ENCODE measurements at places on chromosomes 1 and 21.

- no peak for DNase-seq
These were observed 618.6 kb downstream of the KIF26B start for GRCh38 chr1:245773344-245773743.

GRCh38 chr1:228029281-228029680, 22.5 kb downstream of the WNT3A start:
- DNase-seq: no peak

DNA sequence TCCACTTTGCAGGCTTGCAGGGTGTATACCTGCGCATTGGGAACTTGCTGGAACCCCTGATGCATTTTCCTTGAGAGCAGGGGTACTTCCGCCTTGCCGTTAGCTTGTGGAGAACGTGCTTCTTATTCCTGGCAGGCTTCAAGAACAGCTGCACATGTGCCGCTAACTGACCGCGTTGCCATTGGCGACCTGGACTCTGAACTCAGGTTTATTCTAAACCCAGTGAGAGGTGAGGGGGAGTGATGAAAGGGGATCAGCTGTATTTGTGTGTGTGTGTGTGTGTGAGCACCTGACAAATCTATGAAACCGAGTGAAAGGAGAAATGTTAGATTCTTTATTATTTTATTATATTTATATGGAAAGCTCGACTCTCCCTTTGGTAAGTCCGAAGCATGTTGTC, 128.6 kb downstream of the HUNK start:
- no peak for DNase-seq

DNA sequence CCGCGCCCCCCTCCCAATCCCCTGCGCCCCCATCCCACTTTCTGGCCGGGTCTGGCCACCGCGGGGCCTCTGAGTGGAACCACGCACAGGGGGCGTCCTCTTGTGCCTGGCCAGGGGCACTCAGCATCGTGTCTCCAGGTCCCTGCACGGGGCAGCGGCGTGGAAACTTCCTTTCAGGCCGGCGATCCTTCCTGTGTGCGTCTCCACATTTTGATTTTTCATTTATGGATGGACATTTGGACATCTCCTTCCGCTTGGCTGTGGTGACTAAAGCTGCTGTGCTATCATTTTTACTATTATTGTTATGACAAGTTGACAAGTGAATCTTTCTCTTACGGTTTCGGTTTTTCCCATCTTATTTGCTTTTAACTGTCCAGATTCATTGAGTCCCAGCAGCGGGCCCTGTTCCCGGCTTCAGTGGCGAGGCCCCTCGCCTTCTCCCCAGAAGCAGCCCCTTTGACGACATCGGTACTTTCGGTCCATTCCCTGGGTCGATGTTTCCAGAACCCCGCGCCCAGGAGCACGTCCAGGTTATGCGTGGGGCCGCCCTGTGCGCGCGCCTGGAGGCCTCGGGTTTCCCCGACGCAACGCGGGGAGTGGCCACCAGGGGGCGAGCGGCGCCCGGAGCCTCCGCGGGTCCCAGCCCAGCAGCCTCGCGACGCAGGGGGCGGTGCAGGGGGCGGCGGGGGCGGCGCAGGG, 12.4 kb upstream of the SLC19A1 start:
- peak; percentile 87 for DNase-seq

GRCh38 chr1:69551476-69552324, 16.0 kb upstream of the LRRC7 start:
- DNase-seq: no peak

- no peak for DNase-seq
These were observed 64.9 kb downstream of the RGS13 start for GRCh38 chr1:192700834-192701271.

- no peak for DNase-seq
These were observed 27.3 kb upstream of the EDEM3 start for GRCh38 chr1:184781941-184782340.

DNA sequence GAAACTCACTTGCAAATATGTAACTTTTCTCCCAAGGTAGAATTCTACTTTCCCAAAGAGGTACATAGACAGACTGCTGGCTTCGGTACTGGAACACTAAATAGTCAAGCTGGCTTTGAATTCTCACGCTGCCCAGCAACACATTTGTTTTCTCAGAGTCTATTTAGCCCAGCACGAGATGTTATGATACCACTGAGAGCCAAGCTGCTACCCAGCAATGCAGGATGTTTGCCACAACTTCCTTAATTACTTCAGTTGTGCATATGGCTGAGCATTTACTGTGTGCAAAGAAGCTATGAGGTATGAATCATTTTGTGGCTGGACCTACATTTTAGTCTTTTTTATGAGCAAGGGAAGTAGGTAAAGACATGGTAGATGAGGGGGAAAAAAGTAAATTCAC, 793.2 kb downstream of the PLA2G4A start:
- DNase-seq: no peak

GRCh38 chr1:27570356-27570755, 33.6 kb downstream of the AHDC1 start:
- DNase-seq: no peak

DNA sequence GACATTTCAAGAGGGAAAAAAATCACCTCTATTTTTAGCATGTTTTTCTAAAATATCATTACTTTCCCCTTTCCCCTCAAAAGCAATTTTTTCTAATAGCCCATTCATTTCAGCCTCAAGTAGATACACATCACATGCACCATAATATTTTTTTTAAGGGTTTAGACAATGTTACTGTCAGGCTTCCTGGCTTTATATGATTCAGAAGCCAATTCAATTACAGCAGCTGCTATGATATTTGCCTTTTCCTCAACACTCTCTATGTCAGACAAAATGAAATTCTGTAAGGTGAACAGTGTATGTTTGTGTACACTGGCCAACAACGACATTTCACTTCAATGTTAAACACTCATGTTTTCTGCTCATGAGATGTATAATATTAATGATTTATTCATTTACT, 46.5 kb downstream of the OMA1 start:
- no peak for DNase-seq

DNA sequence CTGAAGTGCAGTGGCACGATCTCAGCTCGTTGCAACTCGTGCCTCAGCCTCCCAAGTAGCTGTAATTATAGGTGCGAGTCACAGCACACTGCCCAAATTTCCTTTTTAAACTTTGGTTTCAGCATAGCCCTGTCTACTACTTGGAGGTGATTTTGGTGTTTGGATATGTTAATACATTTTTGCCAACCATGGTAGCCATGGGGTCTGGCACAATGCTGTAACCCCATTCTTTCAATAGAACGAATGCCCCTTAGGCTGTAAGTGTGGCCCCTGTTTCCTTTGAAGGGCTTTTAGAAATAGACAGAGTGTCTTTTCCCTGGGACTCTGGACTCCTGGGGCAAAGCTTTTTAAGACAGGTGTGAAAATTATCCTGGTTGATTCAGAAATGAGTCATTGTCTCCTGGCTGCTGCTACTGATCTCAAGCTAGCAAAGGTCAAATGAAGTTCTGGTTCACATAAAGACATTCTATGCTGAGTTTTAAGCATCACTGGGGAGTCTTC, 141.1 kb upstream of the RUNX1 start:
- DNase-seq: no peak

GRCh38 chr1:23556635-23557470, 2.4 kb downstream of the ID3 start:
- no peak for DNase-seq

DNA sequence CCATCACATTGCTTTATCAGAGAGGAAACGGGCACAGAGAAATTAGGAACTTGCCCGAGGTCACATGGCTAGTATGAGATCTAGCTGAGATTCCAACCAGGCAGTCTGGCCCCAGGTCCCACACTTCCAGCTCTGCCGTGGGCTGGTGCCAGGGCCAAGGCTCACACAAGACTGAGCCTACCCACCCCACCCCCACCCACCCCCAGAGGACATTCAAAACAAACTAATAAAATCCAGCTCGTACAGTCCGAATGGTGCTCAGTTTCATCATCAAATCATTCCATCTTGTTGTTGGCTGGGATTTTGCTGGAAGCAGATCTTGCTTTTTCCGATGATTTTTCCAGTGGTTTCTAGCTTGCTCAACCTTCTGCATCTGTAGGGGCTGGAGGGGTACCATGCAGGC, 27.9 kb downstream of the MATN1 start:
- no peak for DNase-seq

DNA sequence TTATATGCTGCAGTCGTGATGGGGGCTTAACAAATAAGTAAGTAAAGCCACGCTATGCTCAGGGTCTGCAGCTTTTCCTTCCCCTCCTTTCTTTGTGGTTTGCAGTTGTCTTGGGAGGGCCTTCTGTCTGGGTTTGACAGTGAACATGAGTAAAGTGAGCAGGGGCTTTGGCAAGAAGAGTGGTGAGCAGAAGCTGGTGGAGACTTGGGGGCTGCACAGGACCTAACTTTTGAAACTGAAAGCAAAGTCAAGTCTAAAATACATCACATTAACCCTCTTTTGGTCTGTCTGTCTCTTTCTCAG, 368.6 kb upstream of the VAMP3 start:
- no peak for DNase-seq

GRCh38 chr1:240254006-240254405, 162.3 kb downstream of the FMN2 start:
- DNase-seq: no peak

DNA sequence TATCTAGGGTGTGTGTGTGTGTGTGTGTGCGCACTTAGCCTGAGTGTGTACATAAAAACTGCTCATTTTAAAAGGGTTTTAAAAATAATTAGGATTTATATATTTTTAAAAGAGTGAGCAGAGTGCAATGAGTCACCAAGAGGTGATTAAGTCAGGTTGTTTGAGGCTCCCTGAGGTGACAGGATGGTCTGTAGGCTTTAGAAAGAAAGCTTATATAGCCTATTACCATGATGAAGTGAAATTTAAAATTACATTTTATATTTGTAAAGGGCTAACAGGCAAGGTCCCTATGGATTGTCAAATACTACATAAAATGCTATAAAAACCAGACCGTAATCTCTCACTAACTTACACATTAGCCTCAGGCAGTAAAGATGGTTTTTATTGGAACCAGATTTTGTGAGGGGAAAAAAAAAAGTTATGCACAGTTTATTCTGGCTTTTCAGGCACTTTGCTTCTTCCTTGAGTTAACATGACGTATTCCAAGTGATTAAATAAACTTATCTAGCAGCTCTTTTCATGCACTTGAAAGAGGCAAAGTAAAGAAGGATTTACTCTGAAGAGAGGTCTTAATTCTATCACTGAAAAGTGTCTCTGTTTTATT, 711.7 kb upstream of the PTBP2 start:
- DNase-seq: no peak

DNA sequence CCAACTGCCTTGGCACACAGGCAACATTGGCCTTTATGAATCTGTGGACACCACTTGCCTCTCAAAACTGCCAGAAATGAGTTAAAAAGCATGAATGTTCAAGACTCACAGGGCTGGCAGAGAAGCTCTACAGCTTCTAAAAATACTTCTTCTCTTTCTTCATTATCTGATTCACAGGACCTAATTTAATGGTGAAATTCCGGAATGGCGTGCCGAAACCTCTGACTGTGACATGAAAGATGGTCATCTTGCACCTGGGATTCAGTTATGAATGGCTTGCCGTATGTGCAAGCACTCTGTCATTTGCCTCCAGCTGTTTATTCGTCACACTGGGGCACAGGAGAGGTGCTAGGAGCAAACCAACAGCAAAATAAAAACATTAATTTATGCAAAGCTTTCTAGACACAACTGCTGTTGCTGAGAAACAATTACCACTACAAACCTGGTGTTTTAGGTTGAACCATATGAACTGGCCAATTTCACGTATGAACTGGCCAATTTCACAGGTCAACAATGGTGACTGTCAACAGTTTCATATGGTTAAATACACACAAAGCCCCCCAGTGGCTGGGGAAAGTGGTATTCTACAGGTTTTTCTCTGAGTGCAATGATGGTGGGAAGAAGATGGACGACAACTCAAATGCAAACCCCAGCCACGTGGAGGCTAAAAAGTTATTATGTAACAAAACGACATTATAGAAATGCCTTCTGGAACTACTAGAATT, 648.3 kb downstream of the KIF26B start:
- DNase-seq: no peak

DNA sequence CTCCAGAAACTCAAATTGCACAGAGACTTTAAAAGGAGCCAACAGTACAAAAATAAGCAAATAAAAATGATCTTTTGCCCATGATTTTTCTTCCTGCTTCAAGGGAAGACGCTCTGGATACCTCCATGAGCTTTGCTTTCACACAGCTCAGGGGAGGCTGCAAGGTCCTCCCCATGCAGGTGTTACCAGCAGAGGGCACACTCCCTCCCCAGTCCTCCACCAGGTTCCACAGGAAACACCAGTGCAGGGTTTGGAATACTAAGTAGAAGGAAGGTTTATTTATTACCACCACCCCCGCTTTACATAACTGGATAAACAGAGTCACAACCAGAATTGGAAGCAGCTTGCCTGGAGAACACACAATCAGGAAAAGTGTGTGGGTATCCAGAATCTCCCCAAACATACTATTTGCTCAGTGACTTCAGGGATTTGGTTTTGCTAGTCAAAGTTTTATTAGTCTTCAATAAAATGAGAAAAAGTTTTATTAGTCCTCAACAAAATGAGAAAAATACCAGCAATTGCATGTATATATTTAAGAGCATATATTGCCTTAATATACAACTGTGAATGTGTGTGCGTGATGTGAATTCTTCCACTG, 37.3 kb downstream of the HSD3B1 start:
- DNase-seq: peak; percentile 12

DNA sequence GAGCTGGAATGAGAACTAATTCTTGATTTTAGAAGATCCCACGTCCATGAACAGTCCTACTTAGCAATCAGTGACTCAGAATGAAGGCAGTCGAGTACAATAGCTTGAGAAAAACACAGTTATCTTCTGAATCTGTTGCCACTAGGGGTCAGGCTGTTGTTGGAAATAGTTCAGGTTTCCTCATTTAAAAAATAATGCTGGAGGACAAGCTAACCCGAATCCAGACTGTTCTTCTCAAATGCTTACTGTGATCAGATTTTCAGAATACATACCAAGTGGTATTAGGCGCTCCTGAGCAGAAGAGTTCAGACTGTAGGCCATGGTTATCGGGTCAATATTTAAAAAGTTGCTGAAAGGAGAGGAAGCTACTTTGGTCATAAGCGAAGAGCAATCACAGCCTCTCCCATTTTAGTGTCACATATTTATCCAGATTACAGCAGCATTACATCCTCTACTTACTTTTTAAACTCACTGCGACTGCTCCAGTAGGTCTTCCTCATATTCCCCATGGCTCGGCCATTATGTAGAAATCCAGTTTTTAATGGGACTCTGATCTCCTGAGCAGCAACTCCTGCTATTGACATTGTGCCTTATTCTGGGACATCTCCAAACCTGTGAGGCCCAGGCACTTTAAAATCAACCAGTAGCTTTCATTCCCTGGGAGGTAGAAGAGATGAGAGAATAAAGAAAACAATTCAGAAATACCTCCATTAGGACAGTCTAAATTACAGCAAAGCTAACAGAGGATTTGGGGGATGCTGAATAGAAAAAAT, 10.9 kb downstream of the ERRFI1 start:
- peak; percentile 21 for DNase-seq

DNA sequence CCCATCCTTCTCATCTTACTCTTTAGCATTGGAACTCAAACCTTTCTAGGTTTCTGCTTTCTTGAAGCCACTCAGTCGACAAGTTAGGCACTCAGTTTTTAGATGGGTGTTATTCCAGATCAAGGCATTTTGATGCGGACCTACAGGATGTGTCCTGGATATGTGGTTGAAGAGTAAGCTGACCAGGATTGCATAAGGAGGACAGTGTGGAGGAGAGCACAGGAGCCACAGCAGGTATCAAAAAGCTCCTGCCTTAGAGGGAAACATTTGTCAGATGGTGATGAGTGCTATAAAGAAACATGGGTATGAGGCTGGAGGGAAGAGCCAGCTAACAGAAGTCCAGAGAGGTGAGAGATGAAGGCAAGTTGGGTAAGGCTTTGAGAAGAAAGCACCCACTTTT, 33.9 kb upstream of the OPRD1 start:
- no peak for DNase-seq
